ENCODE measurements at places on chromosomes 4 and X.

DNA sequence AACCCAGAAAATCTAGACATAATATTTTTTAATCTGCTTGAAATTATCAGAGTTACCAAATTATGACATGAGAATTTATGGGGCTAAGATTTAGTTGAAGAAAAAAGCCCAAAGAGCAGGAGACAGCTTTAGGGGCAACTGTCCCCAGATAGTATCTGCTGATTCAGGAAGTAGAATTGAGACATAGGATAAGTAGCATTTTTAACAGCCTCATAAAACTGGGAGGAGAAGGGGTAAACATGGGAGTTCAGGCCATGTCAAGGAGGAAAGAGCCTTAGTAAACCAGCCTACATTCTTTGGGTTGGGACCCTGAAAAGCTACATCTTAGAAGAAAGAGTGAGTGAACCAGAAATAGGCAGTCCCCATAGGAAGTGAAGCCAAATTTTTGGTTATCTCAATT lies 9.7 kb upstream of the RAB28 start:
- DNase-seq = no peak

DNA sequence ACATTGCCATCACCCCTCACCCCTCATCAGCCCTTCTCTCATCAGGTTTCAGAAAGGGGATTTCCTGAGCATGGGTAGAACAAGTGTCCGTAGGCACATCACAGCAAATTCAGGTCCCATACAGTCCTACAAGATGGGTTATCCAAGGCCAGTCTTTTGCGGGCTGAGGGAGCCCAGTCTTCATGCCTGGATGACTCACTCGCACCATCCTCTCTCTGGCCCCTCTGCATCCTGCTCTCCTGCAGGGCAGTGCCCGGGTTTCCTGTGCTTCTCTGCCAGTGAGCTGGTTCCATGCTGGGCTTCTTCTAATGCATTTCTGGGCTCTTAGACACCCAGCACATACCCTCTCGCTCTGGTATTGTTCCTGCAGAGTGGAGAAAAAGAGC lies 7.3 kb upstream of the INTS6L start:
- DNase-seq = no peak

DNA sequence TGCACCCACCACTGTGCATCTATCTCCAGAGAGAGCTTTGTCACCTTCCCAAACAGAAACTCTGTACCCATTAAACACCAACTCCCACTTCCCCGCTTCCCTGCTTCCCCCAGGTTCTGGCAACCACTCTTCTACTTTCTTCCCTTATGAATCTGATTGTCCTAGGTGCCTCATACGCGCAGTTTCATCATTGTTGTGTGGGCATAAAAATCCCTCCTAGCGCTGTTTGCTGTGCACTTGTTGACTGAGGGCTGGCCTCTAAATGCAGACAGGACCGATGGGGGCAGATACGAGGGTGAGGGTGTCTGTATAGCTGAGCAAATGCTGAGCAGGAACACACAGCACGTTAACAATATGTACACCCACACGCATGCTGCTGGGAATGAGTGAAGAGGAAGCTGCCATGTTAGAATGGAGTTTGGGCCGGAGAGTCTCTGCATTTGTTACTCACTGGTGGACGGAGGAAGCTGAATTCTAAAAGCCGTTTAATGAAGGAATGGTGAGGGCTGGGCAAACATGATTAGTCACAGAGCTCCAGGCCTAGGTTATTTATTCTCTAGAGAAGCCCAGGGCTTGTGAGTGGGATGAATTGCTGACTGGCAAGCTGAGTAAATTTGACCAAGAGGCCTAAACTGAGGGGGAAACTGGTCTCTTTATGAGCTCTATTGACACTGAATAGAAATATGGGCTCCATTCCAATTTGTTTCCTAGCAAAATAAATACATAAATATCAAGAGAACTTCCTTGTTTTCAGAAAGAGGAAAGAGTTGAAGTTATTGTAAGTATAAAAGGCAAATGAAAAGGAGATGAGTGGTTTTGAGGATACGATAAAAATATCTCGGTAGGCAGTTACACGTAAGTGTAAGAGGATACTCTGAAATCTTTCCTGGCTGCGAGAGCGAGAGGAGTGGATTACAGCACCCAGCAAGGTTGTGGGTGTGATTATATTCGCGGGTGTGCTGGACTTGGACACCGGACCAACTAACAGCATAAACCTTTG lies 95.9 kb upstream of the RPS6KA3 start:
- no peak for DNase-seq

- DNase-seq = no peak
Measured at GRCh38 chr4:186161138-186161537, 30.2 kb upstream of the CYP4V2 start.

DNA sequence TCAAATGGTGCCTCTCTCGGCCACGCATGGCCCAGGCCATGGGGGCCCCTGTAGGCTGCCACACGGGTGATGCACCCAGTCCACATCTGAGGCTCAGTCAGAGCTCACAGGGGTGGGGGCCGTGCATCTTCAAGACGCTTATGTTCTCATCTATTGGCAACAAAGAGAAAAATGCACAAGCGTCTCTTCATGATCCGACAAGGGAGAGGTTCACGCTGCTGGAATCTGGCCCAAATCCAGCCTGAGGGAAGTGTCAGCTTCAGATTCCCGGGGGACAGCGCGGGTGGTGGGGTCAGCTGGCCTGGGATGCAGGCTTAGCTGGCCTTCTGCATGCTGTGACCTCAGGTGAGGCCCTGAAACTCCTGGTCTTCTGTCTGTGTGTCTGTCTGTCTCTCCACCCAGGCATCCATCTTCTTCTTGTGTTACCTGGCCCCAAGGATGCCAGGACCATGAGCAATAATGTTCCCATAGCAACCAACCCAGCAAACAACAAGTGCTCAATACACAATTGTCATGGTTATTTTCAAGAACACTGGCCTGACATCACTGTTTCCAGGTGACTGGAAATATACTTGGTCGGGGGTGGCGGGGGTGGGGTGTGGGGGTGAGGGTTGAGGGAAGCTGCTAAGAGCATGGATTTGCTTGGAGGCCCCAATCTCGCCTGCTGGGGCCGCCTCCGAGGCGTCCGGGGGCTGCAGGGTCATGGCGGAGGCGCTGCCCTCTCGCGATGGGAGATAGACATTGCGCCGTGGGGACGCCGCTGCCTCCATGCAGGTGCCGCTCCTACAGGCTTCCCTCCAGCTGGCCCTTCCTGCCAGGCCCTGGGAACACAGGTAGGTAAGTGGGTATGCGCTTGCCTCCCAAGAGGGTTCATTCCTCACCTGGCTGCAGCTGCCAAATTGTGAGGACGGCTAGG lies 48.3 kb downstream of the ABLIM2 start:
- DNase-seq = peak; percentile 50

DNA sequence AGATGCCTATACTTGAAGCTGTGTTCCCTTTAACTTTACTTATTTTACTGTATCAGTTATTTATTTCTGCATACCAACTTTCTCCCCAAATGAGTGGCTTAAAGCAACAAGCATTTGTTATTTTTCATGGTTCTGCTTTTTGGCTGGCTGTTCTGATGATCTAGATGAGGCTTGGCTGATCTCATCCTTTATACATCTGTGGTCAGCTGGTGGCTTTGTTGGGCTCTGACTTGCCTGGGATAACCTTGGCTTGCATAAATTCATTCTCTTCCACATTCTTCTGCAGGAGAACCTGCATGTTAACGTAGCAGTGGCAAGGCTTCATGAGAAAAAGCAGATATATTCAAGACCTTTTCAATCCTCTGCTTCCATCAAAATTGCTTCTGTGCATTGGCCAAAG lies 1317.6 kb downstream of the ADGRL3 start:
- no peak for DNase-seq

- peak; percentile 9 for DNase-seq
Measured at GRCh38 chrX:30220661-30221060, 5.3 kb downstream of the MAGEB2 start.

DNA sequence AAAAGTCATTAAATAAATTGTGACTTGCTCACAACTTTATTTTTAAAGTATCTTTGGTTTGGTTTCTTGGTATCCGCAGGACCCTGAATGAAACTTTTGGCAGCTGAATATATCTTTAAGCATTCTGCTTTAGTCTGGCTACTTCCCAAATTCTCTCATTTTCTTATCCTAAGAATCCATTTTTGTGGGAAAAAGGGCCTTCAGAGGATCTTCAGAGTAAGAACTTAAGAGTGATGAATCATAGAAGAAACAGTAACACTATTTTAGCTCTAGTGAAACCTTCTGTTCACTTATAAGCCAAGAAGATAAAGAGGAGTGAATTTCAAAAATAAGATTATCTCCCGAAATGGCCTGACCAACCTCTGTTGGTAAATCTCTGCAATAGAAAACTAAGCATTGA lies 540.6 kb upstream of the MAGEB18 start:
- DNase-seq = no peak

Measured in K562 (cell line).